Fibroblast of skin of abdomen (primary cell): ENCODE measurements at places on chromosomes 2 and 18.

- no peak for DNase-seq
These were observed 48.0 kb downstream of the LOXHD1 start for GRCh38 chr18:46609048-46609447.

- DNase-seq: peak; percentile 66
These were observed 56.1 kb upstream of the SLC35G4 start for GRCh38 chr18:11553098-11553940.

- DNase-seq: peak; percentile 35
These were observed 68.0 kb upstream of the CABLES1 start for GRCh38 chr18:23067236-23067635.

DNA sequence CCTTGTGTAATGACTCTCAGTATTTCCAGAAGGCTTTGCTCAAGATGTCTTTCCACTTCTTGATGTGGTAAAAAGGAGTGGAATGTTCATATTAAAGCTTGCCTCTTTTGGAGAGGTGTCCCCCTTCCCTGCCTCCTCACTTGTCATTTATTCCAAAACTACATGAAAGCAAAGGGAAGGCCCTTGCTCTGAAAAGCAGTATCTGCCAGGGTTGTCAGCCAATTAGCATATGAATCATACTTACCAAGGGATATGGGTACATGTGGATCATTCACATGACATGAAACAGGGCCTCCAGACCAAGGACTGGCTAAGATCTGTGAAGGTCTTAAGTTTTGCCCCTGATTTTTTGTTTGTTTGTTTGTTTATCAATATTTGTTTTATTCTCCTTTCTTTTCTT is 31.3 kb downstream of the ANXA4 start:
- DNase-seq: peak; percentile 35

GRCh38 chr2:62334440-62335058 is 138.6 kb downstream of the B3GNT2 start:
- DNase-seq: no peak

GRCh38 chr18:47901624-47902362 is 28.7 kb downstream of the SMAD2 start:
- no peak for DNase-seq

DNA sequence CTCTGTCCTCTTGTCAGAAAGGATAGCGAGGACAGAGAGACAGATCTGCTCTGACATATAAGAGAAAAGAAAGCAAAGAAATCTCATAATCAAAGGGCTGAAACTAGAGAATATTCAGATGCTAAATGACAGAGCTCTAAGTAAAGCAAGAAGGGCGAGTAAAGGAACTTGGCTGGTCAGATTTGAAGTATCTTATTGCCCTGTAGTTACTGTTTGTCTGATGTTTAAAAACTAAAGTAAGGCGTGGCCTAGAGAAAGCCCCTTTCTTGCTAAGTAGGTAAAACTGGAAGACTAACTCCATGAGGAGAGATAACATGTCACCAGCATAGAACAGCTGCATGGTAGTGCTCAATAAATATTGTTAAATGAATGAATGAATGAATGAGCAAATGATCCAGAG is 70.0 kb downstream of the CRACDL start:
- no peak for DNase-seq

DNA sequence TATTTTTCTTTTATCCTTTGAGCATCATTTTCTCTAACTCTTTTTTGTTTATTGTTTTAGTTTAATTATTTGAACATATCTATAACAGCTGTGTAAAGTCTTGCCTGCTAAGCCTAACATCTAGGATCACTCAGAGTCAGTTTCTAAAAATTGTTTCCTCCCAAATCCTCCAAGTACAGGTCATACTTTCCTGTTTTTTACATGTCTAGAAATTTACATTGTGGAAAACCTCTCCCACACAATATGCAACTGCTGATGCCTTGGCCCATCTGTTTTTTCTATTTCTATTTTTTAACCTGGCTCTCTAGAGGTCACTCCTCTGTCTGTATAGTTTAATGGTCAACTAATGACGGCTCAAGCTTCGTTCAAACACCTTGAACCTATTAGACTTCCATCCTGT is 261.0 kb downstream of the HRH4 start:
- no peak for DNase-seq

DNA sequence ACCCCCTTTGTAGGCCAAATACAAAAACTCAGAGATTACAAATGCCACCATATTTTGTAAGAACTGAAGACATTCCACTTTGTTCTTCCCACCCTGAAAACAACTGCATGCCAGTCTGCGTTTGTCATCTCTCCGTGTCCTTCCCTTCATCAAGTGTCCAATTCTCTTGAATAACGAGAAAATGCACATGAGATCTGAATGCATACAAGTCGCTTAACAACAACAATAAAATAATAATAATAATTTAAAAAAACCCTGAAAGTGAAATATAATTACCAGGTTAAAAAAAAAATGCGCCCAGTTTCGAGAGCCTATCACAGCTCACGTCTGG is 2.0 kb upstream of the SETBP1 start:
- DNase-seq: no peak

DNA sequence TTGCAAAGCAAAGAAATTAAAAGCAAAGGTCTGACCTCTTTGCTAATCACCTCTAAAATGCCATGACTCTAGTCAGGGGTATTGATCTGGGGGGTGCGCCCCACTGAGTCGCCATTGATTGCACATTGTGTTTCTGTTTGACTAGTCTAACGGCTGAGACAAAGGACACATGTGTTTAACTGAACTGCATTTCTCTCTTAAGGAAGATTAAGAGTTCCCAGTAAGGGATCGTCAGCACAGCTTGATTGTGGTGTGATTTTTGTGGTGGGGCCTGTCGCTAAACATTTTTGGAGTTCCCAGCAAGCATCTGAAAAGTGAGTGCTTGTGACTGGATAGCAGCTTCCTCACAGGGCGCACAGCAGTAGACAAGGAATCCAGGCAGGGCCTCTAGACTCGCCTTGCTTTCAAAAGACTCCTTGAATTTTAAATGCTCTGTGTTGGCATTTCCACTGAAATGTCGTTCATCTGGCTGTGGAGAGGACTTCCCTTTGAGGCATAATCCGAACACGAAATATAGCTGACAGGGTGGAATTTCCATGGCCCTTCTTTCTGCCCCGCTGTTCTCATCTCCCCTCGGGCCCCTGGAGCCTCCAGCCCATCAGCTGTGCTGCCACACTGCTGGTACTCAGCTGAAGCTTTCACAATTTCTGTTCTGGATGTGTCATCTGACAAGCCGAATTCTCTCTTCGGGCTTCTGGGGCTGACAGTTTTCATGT is 126.3 kb downstream of the FAM168B start:
- no peak for DNase-seq

- peak; percentile 52 for DNase-seq
These were observed 6.9 kb downstream of the CREG2 start for GRCh38 chr2:101380376-101380775.

- DNase-seq: peak; percentile 98
These were observed at the start of gene SOX11 for GRCh38 chr2:5691985-5692529. TSS of gene SOX11 (plus strand) at chr2:5692384. CDS start at chr2:5692722, 338 bp downstream.

DNA sequence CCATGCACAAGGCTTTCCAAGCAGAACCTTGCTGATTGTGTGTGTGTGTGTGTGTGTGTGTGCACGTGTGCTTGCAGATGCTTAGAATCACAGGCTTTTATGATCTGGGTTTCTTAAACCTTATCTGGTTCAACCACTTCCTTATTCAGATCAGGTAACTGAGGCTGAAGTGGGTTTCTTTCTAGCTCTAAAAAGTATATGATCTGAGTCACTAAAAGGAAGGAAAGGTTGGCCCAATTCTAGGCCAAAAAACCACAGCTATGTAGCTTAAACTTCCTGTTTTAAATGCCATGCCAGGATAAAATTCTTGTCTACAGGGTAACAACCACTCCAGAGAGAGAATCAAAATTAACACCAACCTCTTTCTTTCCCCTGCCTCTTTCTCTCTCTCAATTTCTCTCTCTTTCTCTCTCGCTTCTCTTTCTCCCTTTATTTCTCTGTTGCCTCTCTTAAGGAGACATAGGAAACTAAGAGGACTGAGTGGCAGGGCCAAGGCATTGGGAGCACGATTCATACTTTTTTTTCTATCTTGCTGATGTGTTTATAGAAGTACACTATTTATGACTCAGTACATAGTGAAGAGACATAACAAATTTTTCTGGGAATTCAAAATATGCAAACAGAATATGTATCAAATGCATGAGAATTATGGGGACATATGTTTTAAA is 140.3 kb downstream of the TRIB2 start:
- DNase-seq: peak; percentile 83

DNA sequence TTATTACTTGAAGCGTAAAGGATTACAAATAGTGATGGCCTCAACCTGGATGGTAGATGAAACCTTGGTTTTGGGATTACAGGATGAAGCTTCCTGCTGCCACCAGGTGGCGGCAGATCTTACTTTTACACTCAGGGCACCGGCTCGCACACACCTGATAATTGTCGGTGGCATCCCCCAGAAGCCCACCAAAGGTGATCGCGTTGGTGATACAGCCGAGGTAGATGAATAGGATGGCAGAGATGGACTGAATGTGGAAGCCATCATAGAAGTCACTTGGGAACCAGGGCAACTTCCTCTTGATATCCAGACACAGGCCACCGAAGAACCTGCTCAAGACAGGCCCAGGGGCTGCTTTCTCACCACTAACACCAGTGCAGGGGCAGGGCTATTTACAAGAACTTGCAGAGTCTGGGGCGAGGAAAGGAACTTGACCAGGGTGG is 51.8 kb downstream of the MTHFD2 start:
- DNase-seq: peak; percentile 15

DNA sequence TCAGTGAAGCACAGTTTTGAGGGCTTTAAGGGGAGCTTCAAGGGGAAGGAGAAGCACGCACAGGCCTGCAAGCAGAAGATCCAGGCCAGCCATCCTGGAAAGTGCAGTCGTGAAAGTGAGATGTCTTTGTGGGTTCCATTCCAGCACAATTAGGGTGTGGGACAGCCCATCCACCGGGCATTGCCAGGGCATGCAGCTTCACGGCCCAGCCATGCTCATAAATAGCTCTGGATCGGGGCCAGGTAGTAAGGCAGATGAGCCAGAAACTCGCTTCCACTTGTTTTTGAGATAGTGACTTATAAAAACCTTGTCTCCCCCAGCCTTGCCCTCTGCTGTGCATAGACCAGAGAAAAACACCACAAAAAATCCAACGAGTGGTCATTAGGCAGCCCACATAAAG is 21.0 kb downstream of the KDSR start:
- DNase-seq: no peak

DNA sequence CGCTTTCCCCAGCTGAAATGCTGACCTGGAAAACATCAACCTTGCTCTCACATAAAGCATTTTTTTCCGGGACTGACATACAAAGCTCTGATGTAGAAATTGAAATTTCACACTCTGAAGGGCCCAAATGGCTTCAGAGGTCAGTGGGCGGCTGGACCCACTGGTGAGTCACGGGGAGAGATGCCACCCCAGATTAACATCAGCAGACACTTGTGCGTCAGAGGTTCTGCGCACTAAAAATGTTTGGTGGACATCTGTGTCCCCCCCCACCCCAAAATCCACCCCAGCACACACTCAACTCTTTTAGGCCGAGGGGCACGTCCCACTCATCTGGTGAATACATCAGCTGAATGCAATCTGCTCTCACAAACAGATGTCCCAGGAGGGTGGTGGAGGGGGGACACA is 208.9 kb downstream of the ASB1 start:
- peak; percentile 38 for DNase-seq

- peak; percentile 39 for DNase-seq
These were observed 25.4 kb upstream of the OTOF start for GRCh38 chr2:26503231-26503880.

DNA sequence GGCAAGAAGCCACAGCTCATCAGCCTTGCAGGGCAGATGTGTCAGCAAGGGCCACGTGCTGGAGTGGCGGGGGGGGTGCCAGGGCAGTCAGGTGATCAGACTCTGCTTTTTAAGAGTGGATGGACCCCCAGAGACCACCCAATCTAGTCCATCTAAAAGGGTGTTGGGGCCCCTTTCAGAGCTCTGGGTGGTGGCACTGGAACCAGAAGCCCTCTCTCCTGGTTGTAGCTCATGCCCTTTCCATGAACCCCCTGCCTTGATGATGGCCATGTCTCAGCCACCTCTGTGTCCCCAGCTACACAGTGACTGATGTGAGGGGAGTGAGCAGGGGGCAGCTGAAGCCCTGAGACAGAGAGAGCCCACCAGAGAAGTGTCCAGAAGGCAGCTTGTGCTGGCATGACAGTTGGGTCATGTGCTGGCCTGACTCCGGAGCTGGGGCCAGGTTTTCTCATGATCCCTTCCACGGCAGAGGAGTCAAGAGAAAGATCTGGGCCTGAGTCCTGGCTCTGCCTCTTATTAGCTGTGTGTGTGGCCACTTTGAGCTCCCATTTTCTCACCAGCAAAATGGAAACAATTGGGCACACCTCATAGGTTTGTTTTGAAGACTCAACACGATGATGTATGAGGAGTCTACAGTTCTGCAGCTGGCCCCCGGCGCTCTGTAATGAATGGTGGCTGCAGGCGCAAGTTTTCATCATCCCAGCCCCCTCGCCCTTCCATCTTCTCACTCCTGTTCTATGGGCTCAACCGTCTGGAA is 195.7 kb downstream of the ZFP36L2 start:
- no peak for DNase-seq

DNA sequence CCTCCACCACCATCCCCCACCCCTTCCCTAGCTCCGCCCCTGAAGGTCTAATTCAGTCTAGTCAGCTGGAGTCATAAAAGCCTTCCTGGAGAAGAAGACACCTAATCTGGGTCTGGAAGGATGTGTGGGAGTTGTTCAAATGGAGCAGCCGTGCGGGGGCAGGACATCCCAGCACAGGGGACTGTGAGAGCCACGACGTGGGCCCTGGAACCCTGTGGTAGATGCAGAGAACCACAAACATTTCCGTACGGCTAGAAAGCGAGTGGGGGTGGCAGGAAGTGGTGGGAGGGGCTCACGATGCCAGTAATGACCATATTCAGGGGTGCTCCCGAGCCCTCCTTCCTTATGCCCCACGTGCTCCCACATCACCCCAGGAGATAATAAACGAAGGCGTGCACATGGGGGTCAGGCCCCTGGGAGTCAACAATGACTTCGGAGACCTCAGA is 20.9 kb upstream of the COL6A3 start:
- DNase-seq: peak; percentile 83

DNA sequence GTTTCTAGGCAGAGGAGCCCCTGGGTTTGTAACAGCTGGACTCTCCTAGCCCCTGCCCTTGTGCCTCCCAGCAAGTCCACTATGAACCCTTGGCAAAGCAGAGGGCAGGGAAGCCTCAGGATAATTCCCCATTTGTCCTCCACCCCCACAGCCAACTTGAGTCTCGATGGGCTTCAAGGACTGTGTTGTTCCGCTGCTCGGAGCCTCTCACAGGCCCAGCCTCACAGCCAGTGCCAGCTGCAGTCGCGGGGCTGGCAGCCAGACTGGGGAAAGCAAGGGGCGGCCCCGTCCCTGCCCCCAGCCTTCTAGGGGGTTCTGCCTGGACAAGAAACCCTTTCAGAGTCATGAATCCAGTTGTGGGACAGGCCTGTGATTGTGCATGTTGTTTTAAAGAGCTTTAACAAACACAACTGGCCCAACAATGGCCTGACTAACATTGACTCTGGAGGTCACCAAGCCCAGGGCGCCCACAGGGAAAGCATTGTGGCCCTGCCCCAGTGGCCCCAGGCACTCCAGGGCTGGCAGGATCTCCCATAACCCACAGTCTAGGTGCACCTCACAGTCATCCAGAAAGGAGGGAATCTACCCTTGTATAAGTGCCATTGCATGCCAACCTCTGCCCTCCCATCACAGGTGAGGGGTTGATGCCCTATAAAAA is 71.8 kb upstream of the DAPL1 start:
- DNase-seq: no peak

GRCh38 chr2:120431386-120432292 is 85.7 kb downstream of the INHBB start:
- no peak for DNase-seq

- no peak for DNase-seq
These were observed 322.9 kb upstream of the RAB12 start for GRCh38 chr18:8286303-8286702.

- DNase-seq: no peak
These were observed 864.2 kb upstream of the LRATD1 start for GRCh38 chr2:13768274-13768673.
